NCI-H2029 (cell line): ENCODE measurements at places on chromosomes 2 and 18.

- DNase-seq: no peak
Observed at GRCh38 chr2:19321946-19322345, 36.5 kb downstream of the OSR1 start.

- DNase-seq: no peak
Observed at GRCh38 chr2:20190876-20191713, 33.8 kb downstream of the SDC1 start.

DNA sequence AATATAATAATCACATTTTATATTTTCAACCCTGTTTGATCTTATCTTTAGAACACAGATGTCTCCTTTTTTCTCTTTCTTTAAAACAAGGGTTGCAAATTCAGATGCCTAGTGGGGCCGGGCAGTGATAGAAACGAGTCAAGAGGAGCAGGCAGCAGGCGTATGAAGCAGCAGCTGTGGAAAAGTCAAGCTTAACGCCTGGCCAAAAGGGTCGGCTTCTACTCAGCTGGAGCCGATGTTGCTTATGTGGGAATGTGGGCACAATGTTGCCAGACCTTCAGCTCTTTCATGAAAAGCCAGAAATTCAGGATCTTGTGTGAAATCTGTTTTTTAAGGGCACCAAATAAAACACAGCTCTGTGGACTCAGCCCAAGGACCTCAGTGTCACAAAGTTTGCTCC is 642.7 kb downstream of the ARHGAP15 start:
- no peak for DNase-seq

GRCh38 chr2:188810586-188810985 is 163.6 kb upstream of the COL3A1 start:
- no peak for DNase-seq

DNA sequence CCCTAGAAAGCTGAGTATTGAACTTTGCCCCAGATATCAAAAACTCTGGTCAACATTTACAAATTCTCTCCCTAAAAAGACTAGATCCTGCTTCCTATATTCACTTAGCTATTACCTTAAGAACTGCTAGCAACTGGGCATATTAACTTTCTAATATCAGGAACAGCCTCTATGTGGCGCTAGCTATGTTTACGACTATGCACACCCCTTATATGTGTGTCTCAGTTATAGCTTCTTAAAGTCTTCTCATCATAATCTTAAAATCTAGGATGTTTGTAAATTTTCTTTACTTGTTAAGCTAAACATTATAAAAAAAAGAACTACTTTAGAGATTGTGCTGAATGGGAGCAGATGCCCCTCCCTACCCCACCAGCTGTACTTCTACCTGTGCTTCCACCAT is 1.7 kb upstream of the STAMBP start:
- DNase-seq: no peak

DNA sequence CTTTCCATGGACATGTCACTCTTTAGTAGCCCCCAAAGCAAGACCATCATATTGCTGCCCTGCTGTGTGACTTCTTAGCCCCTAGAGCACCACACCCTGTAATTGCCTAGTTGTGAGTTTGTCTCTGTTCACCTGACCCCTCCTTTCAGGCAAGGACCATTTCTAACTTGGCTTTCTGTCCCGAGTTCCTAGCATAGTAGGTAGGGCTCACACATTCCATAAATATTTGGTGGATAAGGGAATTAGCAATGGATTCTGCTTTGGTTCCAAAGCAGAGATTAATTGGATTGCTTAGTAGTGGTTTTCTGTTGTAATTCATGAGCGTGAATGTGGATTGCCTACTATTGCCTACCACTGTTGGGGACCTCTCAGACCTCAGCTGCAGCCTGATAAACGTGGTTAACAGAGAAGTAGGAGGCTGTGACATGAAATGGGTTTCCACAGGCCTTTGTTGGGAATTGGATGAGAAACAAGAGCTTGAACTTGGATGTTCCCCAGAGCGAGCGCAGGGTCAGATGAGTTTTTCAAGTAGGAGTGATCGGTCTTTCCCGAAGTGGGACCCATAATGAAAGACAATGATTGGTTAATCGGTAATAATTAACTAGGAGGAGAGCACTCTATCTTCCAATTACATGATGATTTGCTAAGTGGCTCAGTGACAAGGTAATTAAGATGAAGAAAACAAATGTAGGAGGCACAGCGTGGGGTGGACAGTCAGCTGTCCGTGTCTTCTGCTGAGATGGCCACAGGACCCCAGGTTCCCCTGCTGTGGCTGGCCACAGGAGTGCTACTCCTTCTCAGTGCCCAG is 13.4 kb upstream of the UGT1A1 start:
- DNase-seq: no peak

DNA sequence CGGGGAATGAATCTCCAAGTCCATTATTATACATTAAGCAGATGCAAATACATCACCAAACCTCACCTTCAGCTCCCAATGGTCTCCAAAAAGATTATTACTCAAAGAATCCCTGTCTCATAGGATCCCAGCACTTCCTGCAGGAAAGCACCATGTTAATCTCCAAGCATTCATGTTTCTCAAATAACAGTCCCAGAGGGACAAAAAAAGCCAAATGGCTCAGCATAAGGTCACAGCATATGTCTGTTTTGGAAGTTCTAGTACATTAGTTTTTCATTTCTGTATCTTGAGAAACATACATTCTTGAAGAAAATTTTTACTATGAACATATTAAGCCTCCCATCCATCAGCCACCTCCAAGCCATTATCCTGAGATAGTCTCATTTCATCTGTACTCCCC is 103.3 kb downstream of the METTL4 start:
- no peak for DNase-seq

GRCh38 chr2:30400151-30400954 is 46.7 kb upstream of the LCLAT1 start:
- no peak for DNase-seq

DNA sequence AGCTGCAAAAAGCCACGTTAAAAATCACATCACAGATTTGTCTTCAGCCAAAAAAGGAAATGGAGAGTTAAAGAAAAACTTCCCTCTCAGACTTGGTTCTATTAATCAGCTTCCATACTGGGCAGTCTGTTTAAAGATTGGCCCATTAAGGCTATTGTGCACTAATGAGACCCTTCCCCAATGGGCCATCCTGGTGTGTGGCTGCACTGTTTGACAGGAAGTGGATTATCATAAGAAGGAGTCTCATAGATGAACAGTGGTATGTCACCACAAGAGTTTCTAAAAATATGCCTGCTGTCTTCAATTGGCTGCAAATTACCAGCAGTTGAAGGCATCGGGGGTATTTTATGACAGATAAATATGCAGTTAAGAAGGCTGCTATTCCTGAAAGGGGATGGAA is 247.6 kb upstream of the THSD7B start:
- no peak for DNase-seq

GRCh38 chr2:190267302-190267701 is 52.3 kb downstream of the HIBCH start:
- DNase-seq: no peak

- no peak for DNase-seq
Observed at GRCh38 chr2:8472545-8473323, 209.1 kb upstream of the ID2 start.

DNA sequence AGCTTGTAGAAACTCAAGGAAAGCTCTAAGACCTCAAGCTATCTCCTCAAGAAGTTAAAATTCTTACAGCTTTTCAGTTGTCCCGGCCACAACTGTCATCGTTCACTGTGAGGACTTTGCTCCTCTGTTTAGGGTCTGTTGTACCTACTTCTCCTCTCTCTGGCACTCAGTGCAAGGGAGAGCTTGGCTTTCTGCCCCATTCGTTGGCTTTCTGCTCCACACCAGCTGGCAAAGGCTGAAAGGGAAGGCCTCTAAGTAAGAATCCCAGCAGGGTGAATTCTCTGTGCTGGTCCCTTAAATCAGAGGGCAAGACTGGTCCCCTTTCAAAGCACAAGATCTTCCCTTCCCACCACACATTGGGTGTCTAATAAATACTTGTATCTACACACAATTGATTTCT is 17.3 kb downstream of the ZBTB7C start:
- DNase-seq: no peak

- DNase-seq: no peak
Observed at GRCh38 chr18:74631623-74632350, 34.1 kb downstream of the ZNF407 start.

GRCh38 chr2:23861952-23862351 is 65.0 kb downstream of the ATAD2B start:
- DNase-seq: no peak

DNA sequence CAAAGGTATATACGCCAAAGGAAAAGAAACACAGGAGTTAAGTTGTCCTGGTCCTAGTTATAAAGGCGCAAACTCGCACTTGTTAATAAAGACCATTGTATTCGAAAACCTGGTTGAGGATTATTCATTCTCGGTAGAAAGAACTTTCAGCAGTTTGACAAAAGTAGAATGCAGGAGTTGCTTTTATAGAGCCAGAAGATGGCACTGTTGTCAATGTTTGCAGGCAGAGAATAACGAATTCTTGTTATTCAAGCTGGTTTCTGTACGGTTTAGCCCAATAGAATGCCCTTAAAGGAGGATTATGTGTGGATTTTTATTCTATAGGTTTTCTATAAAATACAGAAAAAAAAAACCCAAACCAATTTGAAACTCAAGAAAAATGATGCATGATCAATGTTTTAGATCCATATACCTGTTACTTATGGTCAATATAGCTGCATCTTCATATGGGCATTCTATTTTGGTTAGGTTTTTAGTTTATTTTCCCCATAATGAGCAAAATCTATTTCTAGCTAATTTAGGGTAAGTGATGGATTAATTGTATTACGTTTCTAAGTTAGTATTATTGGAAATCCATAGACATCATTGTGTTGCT is 510.3 kb downstream of the PLCL1 start:
- no peak for DNase-seq

DNA sequence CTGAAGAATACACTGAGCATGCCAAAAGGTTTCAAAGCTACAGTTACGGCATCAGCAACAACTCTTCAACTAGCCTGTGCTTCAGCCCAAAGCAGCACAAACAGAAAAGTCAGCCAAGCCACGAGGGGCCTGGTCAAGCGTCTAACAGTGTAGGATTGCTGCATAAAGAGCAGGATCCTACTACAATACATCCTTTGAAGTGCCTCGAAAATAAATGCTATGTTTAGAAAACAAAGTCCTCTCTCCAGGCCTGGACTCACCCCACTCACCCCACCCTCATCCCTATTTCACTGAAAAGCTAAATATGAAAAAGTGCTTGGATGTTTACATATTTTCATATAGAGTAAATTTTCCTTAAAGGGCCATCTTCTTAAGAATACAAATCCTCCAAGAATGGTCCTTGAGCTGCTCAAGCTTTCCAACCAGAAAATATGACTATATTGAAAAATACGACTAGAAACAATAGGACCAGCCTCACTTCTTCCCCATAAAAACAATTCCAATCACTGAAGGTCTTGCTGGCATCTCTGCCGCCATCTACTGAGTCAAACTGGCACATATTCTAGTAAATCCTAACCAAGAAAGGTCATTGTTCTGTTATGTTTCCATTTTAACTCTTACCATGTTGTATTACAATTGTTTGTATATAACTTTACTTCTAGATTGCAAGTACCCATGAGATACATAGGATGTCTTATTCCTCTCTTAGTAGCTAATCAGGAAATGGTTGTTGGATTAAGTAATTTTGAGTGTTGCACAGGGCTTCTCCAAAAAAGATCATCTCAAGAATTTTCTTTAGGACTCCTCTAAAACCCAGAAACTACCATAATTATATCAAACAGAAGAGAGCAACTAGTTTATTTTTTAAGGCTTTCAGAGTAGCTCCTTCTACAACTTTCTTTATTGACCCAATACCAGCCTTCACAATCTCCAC is 63.6 kb downstream of the CLHC1 start:
- peak; percentile 60 for DNase-seq

GRCh38 chr2:104781151-104781550 is 72.8 kb upstream of the POU3F3 start:
- DNase-seq: no peak

GRCh38 chr18:55179425-55179824 is 220.2 kb upstream of the CCDC68 start:
- DNase-seq: no peak

DNA sequence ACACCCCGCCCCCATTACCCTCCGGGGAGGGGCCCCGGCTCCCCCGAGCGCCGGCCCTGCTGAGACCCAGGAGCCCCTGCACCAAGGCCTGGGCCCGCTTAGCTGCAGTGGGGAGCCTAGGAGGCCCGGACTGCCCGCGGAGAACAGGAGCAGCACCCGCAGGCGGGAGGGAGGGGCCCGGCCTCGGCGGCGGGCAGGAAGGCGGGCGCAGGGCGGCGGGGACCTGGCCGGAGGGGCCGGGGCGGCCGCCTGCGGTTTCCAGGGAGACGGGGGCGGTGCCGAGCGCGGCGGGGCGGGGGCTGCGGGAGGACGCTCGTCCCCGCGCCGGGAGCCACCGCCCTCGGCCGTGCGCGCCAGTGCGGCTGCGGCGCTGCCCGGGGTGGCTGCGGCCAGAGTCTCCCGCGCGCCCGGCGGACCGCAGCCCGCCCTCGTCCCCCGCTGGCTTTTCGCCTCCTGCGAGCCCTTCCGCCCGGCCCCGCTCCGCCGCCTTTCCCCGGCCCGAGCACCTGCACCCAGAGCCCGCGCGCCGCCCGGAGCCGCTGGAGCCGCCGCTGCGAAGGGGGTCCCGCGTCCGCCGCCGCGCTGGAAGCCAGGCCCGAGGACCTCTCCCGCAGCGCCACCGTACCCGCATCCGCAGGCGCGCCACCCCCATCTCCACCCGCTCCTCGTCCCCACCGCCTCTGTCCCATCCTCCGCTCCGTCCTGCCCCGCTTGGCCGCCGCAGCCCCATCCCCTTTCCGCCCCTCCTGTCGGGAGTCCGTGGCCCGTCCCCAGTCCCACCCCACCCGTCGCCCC is 17.2 kb downstream of the GPC1 start:
- peak; percentile 16 for DNase-seq

DNA sequence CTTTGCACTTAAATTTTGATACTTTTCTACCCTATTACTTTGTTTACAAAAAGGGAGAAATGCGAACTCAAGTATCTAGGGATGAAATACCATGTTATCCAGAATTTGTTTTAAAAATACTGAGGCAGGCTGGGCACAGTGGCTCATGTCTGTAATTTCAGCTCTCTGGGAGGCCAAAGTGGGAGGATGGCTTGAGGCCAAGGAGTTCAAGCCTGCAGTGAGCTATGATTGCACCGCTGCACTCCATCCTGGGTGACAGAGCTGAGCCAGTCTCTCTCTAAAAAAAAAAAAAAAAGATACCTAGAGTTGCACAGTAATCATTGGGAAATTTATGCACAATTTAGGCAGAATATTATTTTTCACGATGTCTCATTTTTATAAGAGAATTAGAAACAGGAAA is 12.4 kb upstream of the VAPA start:
- peak; percentile 10 for DNase-seq

- no peak for DNase-seq
Observed at GRCh38 chr18:57659460-57660102, 37.9 kb upstream of the NARS1 start.

GRCh38 chr2:99856119-99856518 is 286.3 kb downstream of the AFF3 start:
- no peak for DNase-seq

GRCh38 chr18:13216092-13216582 is 2.4 kb upstream of the LDLRAD4 start:
- peak; percentile 36 for DNase-seq

GRCh38 chr2:9556121-9556743 is 602 bp upstream of the ADAM17 start:
- DNase-seq: peak; percentile 55
